Caco-2 (cell line): ENCODE measurements at places on chromosomes 6 and 20.

- no peak for DNase-seq
Observed at GRCh38 chr6:148854096-148854495, 107.3 kb downstream of the UST start.

DNA sequence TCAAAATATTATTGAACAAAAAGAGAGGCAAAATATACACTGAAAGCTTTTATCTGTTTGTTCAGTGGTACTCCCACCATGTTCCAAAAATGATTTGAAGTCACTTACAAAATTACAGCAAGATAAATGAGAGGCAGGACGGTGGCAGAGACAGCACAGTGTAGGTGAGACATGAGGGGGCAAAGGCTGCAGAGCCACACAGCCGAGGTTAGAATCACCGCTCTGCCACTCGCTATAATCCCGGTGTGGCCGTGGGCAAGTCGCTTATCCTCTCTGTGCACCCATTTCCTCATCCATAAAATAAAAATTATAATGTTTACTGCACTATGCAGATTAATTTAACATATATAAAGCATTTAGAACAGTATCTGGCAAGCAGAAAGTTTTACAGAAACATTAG, 140.1 kb upstream of the BEND6 start:
- DNase-seq, result no peak

- DNase-seq, result no peak
Observed at GRCh38 chr6:105810105-105810921, 275.8 kb upstream of the PRDM1 start.

- peak; percentile 73 for DNase-seq
Observed at GRCh38 chr6:12371641-12372146, 81.5 kb downstream of the EDN1 start.

- no peak for DNase-seq
Observed at GRCh38 chr20:36113566-36114250, 40.8 kb upstream of the EPB41L1 start.

DNA sequence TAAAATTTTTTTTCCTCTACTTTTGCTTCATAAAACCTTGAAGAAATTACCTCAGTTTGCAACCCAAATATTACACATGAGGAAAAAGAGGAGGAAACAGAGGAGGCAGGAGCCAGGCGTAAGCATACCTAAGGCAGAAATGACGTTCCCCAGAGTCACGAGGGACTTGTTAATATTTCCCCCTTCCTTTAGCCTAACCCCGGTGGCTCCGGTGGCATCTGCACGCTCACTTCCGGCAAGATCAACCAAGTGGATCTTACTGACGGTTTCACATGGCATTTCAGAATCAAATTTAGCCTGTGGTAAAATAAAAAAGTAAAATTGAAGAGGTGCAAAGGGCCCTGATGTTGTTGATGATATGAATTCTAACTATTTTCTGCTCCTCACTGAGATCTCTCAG, 67.4 kb downstream of the KIF16B start:
- DNase-seq, result no peak

DNA sequence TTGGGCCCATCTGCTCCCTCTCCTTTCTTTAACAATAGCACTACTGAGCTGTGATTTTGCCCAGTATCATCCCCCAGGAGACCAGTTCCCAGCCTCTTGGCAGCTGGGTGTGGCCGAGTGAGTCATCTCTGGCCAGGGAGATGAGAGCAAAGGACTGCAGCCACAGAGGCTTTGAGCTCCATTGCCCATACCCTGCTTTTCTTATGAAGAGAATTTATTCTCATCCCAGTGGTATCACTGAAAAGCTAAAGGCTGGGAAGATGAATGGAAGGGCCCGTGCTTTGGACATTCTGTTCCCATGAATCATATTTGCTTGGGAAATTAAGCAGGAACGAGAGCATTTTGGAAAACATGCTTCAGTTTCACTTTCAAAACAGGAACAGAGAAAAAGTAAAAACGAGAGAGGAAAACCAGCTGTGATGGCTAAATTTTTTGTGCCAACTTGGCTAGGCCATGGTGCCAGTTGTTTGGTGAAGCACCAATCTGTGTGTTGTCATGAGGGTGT, 14.9 kb downstream of the CST3 start:
- no peak for DNase-seq

DNA sequence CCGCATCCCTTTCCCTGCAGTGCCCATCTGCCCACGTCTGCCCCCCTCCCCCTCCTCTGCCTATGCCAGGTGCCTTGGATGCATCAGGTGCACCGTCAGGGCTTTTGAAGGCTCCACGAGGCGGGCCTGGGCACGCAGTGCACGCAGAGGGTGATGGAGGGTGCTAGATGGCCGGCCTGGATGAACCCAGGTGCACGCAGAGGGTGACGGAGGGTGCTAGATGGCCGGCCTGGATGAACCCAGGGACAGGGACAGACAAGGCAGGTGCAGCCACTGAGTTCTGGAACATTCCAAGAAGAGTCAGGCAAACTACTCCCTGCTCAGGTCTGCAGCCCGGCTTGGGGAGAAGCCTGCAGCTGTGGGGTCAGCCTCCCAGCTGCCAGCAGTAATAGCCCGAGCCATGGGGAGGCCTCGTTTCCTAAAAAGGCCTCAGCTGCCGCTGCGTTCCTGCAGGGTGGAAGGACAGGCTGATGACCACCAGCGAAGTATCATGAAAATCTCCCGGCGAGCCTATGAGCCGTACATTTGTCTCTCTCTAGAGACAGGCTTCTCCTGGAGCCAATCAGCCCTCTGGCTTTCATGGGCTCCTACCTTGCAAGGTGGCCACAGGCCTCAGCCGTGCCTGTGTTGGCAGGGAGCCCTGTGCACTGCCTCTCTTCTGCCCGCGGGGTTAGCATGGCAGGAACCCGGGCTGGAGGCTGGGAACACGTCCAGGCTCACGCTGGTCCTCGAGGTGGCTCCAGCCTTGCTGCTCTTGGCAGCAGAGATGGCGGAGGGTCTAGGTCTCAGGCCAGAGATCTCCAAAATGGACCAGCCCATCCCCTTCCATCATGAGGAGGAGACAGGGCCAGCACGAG, 29.6 kb downstream of the NTSR1 start:
- DNase-seq, result no peak

DNA sequence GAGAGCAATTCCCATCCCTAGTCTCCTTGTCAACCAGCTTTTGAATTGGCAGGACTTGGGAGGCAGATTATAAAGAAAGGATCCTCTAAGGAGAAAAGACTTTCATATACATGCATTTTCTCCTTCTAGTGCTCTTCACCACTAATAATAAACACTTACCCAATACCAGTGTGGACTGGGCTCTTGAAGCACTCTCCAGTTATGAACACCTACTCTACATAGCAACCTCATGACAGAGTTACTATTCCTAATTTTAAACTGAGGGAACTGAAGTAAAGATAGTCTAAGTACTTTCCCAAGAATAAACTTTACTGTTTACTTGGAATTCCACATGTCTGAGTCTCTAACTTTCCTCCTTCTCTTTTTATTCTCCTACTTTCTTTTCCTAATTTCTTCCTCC, 4.8 kb downstream of the COL9A1 start:
- no peak for DNase-seq

GRCh38 chr6:32700391-32701040, 34.1 kb upstream of the HLA-DQB1 start:
- DNase-seq, result peak; percentile 67

DNA sequence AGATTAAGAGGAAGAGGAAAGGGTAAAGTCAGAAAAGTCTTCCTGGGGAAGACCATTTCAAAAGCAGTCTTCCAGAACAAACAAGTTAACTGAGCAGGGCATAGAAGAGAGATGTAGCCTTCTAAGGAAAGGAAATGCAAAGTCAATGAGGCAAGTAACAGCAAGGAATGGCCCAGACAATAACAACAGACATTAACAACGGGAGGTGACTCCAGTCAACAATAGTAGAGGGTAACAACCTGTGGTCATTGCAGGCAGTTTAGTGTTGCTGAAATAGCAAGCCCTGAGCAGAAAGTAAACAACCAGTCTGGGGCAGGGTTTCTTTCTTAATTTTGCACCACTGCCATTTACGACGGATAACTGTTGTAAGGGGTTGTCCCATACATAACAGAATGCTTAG, 2.1 kb downstream of the MDN1 start:
- no peak for DNase-seq

- DNase-seq, result no peak
Observed at GRCh38 chr6:154138793-154139192, 99.8 kb downstream of the OPRM1 start.

GRCh38 chr20:46118481-46119020, 437 bp downstream of the CD40 start:
- DNase-seq, result peak; percentile 41

- DNase-seq, result no peak
Observed at GRCh38 chr6:37547564-37548061, 47.9 kb upstream of the CCDC167 start.

DNA sequence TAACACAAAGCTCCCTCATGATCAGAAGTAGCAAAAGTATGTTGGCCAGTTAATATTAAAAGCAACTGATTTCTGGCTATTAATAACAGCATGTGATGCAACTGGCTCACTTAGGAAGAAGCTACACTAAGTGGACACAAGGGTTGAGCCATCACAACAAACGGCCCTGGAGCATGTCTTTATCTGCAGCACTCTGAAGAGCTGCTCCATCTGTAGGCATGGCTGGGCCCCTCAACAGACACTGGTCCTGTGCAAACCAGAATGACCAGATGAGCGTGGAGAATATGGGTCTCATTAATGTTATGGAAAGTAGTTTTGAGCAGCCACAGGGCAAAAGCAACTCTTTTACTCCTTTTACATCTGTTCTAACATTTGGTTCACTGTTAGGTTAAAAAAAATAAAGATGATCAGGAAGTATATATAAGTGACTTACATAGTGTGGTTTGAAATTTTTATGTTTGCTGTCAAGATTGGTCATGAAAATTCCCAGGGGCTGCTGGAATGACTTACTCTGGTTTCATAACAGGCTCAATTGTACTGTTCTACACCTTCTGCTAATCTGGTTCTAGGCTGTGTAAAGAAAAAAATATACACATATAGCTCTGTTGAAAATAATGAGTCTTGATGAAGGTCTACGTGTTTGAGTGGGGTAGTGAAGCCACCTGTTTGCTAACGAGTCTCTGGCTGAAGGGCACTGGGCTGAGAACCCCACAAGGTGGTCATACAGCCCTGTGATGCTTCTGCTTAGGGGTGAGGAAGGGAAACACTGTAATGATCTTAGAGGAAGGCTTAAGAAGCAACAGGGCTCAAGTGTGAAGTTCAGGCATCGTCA, 58.1 kb downstream of the INSM1 start:
- DNase-seq, result no peak

GRCh38 chr20:20241976-20242375, 125.9 kb upstream of the INSM1 start:
- no peak for DNase-seq

- DNase-seq, result no peak
Observed at GRCh38 chr6:136351518-136352110, 62.0 kb upstream of the BCLAF1 start.

DNA sequence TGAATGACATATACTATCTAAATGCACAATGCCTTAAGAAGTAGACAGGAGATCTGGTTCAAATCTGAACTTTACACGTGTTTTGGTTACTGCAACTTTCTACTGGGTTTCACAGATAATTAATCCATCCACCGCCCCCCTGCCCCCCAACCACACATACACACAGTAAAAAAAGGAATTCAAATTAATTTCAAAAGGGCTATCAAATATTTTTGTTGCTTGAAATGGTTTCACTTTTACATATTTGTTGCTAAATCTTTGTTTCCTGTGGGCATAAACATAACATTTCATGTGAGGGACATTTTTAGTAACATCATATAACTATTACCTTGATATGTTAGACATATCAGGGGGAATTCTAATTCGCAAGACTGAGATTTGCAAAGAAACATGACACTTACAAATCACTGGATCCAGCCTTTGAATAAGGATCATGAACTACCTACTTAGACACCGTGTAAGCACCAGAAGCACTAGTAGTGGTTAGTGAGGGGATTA, 7.5 kb downstream of the NEDD9 start:
- DNase-seq, result no peak

DNA sequence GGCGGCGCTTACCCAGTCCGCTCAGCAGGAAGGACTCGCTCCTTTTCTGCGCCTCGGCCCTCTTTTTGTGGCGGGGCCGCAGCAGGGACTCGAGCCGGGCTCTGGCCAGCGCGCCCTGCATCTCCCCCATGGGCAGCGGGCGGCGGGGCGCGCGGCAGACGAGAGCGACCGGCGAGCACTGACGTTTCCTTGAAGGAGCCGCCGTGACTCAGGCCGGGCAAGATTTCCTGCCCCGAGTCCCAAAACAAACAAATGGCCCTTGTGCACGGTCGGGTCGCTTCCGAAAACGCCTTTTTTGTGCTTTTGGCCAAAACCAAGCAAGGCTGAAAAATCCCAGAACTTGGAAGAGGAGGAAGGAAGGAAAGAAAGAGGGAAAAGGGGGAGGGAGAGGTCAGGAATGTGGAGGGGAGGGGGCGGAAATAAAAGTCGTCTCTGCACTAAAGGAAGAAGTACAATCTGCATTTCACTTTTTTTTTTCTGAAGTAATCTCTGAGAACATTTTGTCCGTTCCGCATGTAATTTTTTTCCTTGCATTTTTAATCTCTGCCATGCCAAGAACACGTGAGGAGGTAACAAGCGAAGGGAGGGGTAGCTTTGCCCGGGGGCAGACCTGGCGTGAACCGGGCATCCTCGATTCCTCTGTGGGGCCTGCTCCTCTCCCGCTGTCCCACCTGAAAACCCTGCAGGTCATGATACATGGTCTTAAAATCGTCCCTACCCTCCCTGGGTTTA, 123.3 kb upstream of the SLC2A12 start:
- DNase-seq, result peak; percentile 66

GRCh38 chr6:161921602-161922395, 647.9 kb upstream of the AGPAT4 start:
- DNase-seq, result no peak

GRCh38 chr20:21505810-21506530, 7.9 kb downstream of the NKX2-2 start:
- DNase-seq, result peak; percentile 81

DNA sequence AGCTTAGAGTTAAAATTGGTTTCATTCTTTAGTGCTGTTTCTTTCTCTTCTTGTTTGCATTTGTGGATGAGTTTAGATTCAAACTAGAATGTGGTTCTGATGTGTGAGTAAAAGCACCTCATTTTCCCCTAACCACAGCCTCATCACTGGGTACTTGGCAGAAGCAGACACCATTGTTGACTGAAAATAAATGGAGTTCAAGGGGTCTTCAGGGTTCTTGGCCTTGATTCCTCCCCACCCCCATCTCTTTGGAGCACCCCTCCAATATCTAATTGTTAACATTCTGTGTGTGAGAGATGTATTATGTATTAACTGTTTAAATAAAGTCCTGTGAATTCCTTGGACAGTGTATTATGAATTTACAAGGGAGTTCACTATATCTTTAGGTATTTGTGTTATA, 59.6 kb downstream of the JARID2 start:
- DNase-seq, result no peak

DNA sequence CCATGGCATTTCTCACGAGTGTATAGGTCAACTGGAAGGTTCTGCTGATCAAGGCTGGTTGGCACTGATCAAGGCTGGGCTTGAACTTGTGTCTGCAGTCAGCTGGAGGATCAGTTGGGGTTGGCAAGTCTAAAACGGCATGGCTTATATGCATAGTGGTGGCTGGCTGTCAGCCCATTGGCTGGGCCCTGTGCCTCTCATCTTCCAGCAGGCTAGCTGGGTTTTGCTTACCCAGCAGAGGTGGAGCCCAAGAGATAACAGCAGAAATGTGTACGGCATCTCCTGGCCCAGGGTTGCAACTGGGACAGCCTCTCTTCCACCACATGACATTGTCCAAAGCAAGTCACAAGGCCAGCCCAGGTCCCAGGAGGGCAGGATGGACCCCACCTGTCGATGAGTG, 158.2 kb downstream of the BMP7 start:
- no peak for DNase-seq

GRCh38 chr6:109258129-109258528, 124.1 kb downstream of the CD164 start:
- DNase-seq, result no peak

- no peak for DNase-seq
Observed at GRCh38 chr6:119985952-119986736, 636.6 kb upstream of the MAN1A1 start.
